Stimulated activated CD4-positive, alpha-beta T cell treated with anti-CD3 and anti-CD28 coated beads, TNF-alpha, amount 100 ng/mL, for 1 hour (primary cell): ENCODE measurements at places on chromosomes 1 and 21.

- no peak for DNase-seq
These were observed 215.8 kb downstream of the TRABD2B start for GRCh38 chr1:47781171-47781959.

DNA sequence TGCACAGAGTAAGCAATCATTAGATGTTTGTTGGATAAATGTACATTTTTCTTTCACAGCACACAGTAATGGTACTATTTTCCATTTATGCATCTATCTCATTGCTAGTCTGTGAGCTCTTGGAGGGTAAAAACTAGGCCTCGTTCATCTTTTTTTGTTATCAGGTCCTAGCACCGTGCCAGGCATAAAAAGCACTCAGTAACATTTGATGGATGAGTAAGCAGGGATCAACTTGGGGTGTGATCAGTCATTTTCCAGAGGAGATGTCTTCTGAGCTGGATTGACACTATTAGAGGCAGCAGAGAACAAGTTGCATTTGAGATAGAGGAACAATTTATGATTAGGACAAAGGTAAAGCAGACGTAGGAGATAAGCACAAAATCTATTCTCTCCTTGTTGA lies 4.3 kb upstream of the VTCN1 start:
- no peak for DNase-seq

GRCh38 chr1:246043556-246043955 lies 463.5 kb downstream of the SMYD3 start:
- no peak for DNase-seq

DNA sequence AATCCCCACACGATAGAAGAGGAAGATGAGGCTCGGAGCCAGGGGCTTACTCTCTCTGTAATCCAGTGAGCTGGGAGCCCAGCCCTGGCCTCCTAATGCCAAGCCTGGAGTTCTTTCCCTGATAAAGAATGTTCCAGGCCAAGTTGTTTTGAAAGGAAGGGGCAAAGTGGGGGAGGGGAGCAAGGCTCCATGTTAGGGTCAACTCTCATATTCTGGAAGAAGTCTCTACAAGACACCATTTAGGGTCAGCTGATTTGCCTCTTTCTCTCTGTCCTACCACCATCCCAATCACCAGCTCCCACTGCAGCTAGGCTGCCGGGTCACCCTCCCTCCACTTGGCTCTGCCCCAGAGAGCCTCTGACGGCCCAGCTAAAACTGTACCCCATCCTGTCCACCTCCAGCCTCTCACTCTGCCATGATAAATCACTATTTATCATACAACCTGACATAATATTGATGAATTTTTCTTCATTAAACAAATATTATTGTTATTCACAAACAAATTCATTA lies 95.0 kb downstream of the GLIS1 start:
- no peak for DNase-seq

- no peak for DNase-seq
These were observed 24.8 kb upstream of the SLFNL1 start for GRCh38 chr1:41046347-41046775.

- no peak for DNase-seq
These were observed 70.6 kb downstream of the ALG14 start for GRCh38 chr1:95002164-95002539.

- no peak for DNase-seq
These were observed 16.7 kb downstream of the MEAF6 start for GRCh38 chr1:37497832-37498231.

GRCh38 chr1:11782127-11782708 lies 20.2 kb downstream of the C1orf167 start:
- no peak for DNase-seq
